ENCODE measurements at places on chromosomes 4 and X.
A peak's percentile ranks its signal among the peaks of the same experiment; 100 is the strongest.

DNA sequence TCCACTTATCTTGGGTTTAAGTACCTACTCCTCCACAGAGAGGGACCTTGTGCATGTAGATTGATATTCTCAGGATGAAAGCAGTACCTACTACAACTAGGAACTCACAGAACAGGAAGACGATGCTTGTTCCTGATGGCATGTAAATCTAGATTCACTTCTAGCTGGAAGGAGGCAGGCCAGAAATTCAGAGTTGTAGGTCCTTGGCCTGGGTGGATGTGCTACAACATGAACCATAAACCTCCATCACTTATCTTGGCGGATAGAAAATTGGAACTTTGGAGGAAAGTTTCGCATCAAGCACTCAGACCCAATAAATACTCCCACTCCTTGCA, 9.3 kb upstream of the SMIM20 start:
- DNase-seq: no peak

GRCh38 chr4:122921971-122922876, at the start of gene NUDT6:
NUDT6 (minus strand) TSS chr4:122922597; CDS start chr4:122922572, 25 bp downstream.
- peak; percentile 58 for DNase-seq

DNA sequence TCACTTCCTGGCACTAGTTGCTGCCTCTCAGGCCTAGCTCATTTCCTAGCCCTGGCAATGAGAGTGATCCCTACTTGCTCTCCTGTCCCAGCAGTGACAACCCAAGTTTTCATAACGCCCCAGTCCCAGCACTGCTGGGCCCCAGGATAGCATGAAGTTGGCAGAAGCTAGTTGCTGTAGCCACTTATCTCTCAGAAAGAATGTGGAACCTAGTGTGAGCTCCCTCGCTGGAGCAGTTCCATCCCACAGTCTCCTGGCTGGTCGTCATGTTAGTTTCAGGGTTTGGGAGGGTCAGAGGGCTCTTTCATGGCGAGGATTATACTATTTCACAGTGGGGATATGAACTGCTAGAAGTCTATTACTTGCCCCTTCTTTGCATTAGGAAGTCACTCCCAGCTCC, 5.1 kb downstream of the PF4 start:
- DNase-seq: no peak

- peak; percentile 70 for DNase-seq
These were observed 2.7 kb upstream of the GEMIN8 start for GRCh38 chrX:14032406-14032805.
